Cardiac muscle cell (in vitro differentiated cells and primary cell): ENCODE measurements at places on chromosomes 4 and X. TPM values are rescaled to one million over a fixed set of nuclear protein-coding genes. Genes with fewer than 3 reads are reported as not detected.
A peak's percentile ranks its signal among the peaks of the same experiment; 100 is the strongest.

DNA sequence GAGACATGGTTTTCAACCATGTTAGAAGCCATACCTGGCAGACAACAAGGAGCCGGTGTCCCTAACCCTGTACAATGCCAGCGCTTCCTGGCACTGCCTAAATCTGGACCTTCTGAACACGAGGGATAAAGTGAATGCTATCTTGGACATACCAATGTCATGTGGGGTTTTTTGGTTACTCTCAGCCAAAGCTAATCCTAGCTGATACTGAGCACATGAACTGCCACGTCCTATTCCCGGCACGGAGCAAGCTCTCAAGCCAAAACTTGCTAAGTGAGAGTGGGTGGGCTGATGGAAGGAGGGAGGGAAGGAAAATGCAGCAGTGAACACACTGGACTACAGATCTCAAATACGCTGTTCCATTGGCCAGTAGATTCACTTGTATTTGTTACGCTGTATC lies 226.1 kb downstream of the BCOR start:
- DNase-seq: no peak

DNA sequence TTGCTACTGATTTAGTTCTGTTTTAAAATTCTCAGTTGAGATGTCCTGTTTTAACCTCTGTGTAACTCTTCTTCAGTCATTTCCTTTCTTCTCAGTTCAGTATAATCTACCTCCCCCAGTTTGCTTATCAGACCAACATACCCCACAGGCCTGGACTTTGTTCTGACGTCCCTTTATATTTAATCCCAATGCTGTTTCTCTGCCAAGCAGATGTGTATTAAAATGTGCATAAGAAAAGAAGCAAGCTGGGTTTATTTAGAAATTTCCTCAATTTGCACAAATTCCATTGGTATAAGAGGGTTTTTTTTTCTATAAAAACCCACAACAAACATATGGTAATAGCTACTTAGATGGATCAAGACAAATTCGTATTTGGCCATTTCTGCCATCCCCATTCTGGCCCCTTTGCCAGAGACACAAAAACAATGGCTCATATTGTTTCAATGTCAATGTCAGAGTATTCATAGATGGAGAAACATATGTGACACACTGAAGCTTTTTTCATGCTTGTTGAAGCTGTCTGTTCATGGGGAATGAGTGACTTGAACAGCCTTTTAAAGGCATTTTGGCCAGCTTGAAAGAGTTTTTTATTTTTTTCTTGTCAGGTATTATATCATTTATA lies 24.5 kb downstream of the HCCS start:
- no peak for DNase-seq

DNA sequence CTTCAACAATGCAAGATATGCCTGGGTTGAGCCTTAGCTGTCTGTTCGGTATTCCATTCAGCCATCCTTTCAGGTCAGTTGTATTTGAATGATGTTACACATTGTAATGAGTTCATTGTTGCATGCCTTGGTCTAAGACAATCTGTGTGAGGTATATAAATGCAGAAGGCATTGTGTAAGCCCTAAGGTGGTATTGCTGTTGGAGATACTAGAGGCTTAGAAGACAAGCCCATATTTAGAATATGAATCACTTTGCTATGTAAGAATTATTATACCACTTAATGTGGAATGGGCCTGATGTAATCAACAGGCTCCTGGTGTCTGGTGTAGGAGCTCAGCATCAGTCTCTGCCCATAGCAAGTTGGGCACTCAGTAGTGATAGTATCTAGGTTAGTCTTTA lies 473.4 kb upstream of the GNPDA2 start:
- DNase-seq: no peak

ITIH6 gene
- 0.07 and 0.24 TPM in 2 replicates for total RNA-seq

- peak; percentile 21 for DNase-seq
Measured at GRCh38 chrX:13334491-13334890, 14.6 kb upstream of the ATXN3L start.

- no peak for DNase-seq
Measured at GRCh38 chrX:5730556-5730955, 498.1 kb downstream of the NLGN4X start.

- DNase-seq: no peak
Measured at GRCh38 chr4:52711272-52711671, 40.0 kb downstream of the ERVMER34-1 start.

CSAG1 gene
- total RNA-seq: not detected in 2 replicates

GRCh38 chr4:128924951-128925350 lies 115.5 kb downstream of the JADE1 start:
- peak; percentile 21 for DNase-seq

PAGE4 gene
- total RNA-seq: not detected in 2 replicates

DNA sequence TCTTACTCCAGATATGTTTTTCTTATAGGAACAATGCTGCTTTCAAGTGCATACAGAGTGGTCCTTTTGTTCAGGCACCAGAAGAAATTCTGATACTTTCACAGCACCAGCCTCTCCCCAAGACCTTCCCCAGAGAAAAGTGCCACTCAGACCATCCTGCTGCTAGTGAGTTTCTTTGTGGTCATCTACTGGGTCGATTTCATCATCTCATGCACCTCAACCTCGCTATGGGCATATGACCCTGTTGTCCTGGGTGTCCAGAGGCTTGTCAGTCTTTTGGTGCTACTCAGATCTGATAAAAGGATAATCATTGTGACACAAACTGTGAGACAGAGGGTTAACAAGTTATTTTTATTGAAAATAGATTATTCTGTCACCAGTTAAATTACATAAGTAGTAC lies 39.5 kb downstream of the WDR13 start:
- DNase-seq: no peak

GRCh38 chr4:101332424-101332823 lies 14.9 kb downstream of the PPP3CA start:
- peak; percentile 7 for DNase-seq

- DNase-seq: peak; percentile 69
Measured at GRCh38 chr4:2009651-2010233, 968 bp upstream of the NELFA start.

DNA sequence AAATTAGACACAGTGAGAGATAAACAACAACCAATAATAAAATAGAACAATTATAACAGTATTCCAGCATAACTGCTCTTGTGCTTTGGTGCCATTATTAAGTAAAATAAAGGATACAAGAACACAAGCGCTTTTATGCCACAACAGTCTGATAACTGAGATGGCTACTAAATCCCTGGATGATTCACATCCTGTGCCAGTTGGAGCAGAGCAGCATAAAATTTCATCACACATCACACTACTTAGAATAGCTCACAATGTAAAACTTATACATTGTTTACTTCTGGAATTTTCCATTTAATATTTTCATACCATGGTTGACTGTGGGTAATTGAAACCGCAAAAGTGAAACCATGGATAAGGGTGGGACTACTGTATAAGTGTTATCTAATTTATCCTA lies 399.9 kb upstream of the CNKSR2 start:
- peak; percentile 24 for DNase-seq

- no peak for DNase-seq
Measured at GRCh38 chrX:82585868-82586267, 922.2 kb upstream of the POU3F4 start.

GRCh38 chr4:184281231-184282139 lies 63.8 kb upstream of the ENPP6 start:
- no peak for DNase-seq

CT47B1 gene
- not detected in 2 replicates for total RNA-seq

TCEAL6 gene
- total RNA-seq: not detected in 2 replicates
